ENCODE measurements at places on chromosomes 16 and 17.

GRCh38 chr17:32943206-32943605 lies 15.3 kb downstream of the TMEM98 start:
- DNase-seq: no peak

GRCh38 chr16:83995754-83996153 lies 27.7 kb downstream of the NECAB2 start:
- no peak for DNase-seq

GRCh38 chr17:9105068-9105868 lies 84.0 kb downstream of the NTN1 start:
- no peak for DNase-seq

DNA sequence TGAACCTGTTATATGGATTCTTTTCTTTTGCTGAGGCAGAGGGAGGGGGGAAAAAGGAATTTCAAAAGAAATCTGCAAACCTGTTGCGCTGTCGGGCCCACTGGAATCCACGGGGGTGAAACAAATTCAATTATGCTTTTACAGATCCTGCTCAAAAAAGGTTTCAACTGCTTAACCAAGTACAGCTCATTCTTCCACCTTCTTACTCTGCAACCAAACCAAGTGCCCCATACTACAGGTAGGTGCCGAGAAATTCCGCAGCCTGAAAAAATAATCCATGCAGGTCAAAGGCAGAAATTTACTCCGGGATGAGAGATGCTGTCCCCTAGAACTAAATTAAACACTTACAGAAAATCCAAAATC lies 416 bp downstream of the RNF43 start:
- no peak for DNase-seq

- peak; percentile 71 for DNase-seq
Observed at GRCh38 chr17:67559381-67559966, 158.3 kb upstream of the NOL11 start.

DNA sequence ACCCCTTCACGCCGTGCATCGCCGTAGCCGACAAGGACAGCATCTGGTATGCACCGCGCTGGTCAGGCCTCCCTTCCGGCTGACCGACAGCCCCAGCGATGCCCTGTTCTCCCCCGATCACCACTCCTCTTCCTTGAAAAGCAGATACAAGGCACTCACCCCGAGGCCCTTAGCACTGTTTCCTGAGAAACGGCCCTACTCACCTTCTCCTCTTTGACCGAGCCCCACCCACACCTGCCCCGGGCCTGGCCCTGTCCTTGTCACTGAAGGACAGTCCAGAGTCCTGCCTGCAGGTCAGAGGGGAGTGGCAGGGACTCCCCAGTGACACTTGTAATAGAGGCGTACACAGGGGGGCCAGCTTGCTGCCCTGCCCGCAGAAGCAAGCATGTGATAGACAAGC lies 45.9 kb upstream of the CHMP6 start:
- no peak for DNase-seq

- no peak for DNase-seq
Observed at GRCh38 chr16:78100112-78100467, 636 bp downstream of the WWOX start.

DNA sequence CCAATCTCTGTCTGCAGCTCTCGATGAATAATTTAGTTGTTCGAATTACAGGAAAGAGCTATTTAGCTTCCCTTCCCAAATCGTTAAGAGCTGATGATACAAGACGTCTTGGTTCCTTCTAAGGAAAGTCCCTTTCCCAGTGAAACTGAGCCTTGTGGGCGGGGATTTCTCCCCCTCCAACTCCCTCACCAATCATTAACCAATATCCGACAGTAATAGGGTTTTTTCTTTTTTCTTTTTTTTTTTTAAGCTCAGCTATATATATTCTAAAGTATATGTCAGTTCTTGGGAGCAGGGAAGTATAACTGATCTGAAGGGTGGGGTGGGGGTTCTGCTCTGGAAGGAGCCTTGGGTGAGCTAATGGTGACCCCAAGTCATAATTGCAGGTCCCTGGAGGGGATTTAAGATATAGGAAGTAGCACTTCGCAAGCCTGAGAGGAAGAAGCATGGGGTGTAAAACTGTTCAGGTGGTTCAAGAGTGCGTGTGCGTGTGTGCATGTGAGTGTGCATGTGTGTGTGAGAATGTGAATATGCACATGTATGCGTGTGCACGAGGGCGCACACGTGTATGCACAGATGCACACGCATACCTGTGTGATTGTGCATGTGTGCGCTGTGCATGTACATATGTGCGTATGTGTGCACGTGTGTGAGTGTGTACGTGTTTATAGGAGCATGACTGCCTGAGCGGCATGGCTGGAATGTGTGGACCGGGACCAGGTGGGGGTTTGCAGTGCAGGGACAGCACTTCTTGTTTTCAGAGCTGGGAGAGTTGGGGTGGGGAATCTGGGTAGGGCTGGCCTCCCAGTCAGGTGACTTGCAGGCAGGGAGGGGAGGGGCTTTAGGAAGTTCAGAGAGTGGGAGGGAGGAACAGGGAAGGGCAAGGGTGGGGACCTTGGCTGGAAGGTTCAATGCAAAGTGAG lies 42.7 kb downstream of the SOCS3 start:
- DNase-seq: peak; percentile 68

- no peak for DNase-seq
Observed at GRCh38 chr17:8706431-8706830, 38.2 kb downstream of the CCDC42 start.

DNA sequence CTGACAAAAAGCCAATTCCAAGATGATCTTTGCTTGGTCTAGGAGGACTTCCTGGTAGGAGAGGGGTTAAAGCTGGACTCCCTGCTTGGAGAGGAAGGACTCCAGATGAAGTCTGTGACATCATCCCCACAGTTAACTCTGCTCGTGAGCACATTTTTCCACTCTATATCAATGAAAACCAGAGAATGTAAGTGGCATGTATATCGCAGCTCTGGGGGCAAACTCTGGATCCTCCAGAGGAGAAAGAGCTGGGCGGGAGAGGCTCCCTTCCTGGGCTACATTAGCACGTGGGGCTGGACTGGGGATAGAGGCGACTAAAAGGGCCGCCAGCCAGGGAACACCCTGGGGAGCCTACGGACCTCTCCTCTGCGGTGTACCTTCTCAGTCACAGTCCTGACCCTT lies 34.1 kb downstream of the HIC1 start:
- no peak for DNase-seq

DNA sequence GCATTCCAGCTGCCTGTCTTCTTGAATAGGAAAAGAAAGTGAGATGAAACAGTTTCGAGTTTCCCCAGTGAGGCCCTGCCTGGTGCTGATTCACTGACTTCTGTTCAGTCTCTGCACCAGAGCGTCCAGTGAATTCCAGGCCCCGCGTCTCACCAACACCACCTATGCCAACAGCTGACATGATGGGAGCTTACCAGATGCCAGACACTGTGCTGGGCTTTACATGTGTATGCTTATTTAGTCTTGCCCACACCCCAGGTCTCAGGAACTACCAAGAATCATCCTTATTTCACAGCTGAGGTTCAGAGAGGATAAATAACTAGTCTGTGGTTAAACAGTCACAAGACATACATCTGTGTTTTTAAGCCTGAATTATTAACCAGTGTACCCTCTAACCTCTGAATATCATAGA lies 29.1 kb upstream of the IRX6 start:
- DNase-seq: no peak

DNA sequence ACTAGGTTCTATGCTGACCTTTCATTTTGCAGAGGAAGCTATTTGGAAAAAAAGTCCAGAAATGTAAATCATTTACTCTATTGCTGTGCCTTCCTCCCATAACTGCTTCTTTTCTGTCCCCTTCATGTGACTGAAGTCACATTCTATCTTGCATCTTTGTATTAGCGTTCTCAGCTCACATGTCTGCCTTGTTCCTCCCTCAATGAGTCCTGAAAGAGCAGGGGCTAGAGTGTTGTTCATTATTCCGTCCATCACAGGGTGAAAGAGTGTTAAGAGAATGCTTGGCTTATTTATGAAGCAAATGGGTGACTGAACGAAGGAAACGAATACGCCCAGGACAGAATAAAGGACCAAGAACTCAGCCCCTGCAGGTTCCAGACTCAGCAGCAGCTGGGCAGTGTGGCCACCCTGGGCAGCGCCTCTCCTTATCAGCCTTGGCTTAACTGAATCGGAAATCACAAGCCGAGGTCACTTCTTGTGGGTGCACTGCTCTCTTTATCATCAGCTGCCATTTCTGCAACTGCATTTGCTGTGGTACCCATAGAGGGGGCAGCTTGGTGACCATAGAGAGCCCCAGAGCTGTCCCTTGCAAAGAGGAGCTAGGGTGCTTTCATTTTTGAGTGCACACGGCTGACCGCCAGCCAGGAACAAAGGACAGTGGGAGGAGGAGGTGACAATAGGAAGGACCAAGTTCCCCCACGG lies 1.8 kb upstream of the PIK3R6 start:
- no peak for DNase-seq

- peak; percentile 51 for DNase-seq
Observed at GRCh38 chr16:1331712-1332617, 1.5 kb upstream of the BAIAP3 start.

- no peak for DNase-seq
Observed at GRCh38 chr16:1839554-1839953, 12.5 kb downstream of the FAHD1 start.

- DNase-seq: no peak
Observed at GRCh38 chr16:79097771-79098170, 502.8 kb downstream of the MAF start.

DNA sequence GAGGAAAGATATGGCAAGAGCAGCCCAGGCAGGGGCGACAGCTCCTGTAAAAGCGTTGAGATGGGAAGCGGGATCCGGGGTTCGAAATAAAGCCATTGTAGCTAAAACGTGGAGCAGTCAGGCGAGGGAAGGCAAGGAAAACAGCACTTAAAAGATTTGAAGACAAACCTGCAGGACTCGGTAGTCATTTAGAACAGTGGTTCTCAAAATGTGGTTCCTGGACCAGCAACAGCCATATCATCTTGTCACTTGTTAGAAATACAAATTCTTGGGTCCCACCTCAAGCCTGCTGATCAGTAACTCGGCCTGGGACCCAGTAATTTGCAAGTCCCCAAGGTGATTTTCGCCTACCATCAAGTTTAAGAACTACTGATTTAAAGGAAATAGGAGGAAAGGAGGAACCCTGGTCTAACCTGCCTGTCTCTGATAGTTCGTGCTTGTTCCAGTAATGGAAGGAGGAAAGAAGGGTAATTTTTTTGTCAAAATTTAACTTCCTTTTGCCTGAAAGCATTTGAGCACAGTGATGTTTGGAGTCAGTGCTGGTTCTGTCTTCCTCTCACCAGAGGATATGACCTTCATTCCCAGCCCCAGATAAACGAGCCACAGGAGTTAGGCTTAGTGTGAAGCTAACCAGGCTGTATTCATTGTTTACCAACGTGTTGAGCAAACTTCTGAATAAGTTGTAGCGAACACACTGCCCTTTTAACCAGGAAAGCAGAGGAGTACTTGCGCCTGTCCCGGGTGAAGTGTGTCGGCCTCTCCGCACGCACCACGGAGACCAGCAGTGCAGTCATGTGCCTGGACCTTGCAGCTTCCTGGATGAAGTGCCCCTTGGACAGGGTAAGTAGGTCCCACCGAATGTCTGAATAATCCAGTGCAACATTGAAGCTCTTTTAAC lies 1.1 kb downstream of the ORC6 start:
- no peak for DNase-seq

GRCh38 chr17:32553168-32553567 lies 66.4 kb downstream of the CDK5R1 start:
- DNase-seq: no peak

- no peak for DNase-seq
Observed at GRCh38 chr17:4748686-4749085, 9.0 kb upstream of the CXCL16 start.

- DNase-seq: no peak
Observed at GRCh38 chr17:79799174-79799537, 2.3 kb upstream of the CBX8 start.

- DNase-seq: no peak
Observed at GRCh38 chr17:17410357-17410756, 66.4 kb upstream of the MED9 start.

- DNase-seq: no peak
Observed at GRCh38 chr16:79328402-79329165, 272.0 kb downstream of the MAF start.

- no peak for DNase-seq
Observed at GRCh38 chr16:85210423-85211169, 98.3 kb upstream of the CIBAR2 start.

- DNase-seq: peak; percentile 82
Observed at GRCh38 chr16:8173111-8173644, 417.1 kb downstream of the TMEM114 start.

DNA sequence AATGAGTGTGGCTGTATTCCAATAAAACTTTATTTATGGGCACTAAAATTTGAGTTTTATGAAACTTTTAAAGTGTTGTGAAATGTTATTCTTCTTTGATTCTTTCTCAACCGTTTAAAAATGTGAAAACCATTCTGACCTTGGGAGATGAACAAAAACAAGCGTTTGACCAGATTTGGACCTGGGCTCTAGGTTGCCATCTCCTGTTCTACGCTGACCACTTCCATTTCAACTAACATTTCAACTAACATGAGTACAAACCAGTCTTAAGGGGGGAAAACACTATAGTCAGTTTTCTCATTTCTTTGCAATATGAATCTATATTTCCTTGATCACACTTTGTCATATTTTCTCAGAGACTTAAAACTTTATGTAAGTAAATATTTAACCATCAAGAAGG lies 118.4 kb upstream of the IRX5 start:
- no peak for DNase-seq

- no peak for DNase-seq
Observed at GRCh38 chr16:81841722-81842121, 62.6 kb downstream of the PLCG2 start.

DNA sequence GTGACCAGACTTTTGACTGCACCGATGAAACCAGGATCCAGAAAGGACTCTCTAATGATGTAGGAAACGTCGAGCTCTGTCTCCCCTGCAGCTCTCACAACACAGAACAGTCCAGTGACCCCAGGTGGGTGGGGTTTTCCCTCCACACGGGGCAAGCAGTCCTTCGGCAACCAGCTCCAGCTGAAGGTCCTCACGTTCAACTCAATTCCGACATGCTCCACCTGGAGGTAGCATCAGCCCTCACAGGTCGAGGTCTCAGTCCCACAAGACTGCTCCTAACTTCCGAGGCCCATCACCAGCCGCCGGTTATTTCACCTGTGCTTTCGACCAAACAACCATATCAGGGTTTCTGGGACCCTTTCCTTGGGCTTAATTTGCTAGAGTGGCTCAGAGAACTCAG lies 28.2 kb downstream of the ITGAE start:
- no peak for DNase-seq

DNA sequence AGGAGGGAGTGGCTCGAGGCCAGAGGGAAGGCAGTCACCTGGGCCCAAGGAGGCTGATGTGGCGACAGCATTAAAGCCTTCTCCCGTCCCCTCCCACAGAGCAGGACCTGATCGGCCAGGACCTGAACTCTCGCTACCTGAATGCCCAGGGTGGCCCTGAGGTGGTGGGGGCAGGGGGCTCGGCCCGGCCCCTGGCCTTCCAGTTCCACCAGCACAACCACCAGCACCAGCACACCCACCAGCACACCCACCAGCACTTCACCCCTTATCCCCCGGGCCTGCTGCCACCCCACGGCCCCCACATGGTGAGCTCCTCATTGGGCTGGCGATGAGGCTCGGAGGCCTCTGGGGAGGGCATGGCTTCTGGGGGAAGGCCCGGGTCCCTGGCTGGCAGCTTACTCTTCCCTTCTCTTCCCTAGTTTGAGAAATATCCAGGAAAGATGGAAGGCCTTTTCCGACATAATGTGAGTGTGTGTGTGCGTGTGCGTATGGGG lies 6.4 kb downstream of the FBRS start:
- no peak for DNase-seq

GRCh38 chr16:53614346-53614745 lies 89.3 kb downstream of the RPGRIP1L start:
- DNase-seq: no peak

All from WERI-Rb-1 (cell line).